AG09309 (cell line): ENCODE measurements at places on chromosomes 13 and 19.
A peak's percentile ranks its signal among the peaks of the same experiment; 100 is the strongest.

GRCh38 chr19:3469638-3470499, 10.5 kb downstream of the SMIM24 start:
- no peak for DNase-seq

- DNase-seq: no peak
Observed at GRCh38 chr19:45477186-45477585, 9.4 kb downstream of the FOSB start.

- peak; percentile 100 for DNase-seq
Observed at GRCh38 chr19:4911786-4912672, 2.7 kb downstream of the UHRF1 start.

GRCh38 chr19:29431332-29431731, 94.5 kb upstream of the VSTM2B start:
- DNase-seq: no peak
